ENCODE measurements at places on chromosomes 11 and 22.
A peak's percentile ranks its signal among the peaks of the same experiment; 100 is the strongest.

DNA sequence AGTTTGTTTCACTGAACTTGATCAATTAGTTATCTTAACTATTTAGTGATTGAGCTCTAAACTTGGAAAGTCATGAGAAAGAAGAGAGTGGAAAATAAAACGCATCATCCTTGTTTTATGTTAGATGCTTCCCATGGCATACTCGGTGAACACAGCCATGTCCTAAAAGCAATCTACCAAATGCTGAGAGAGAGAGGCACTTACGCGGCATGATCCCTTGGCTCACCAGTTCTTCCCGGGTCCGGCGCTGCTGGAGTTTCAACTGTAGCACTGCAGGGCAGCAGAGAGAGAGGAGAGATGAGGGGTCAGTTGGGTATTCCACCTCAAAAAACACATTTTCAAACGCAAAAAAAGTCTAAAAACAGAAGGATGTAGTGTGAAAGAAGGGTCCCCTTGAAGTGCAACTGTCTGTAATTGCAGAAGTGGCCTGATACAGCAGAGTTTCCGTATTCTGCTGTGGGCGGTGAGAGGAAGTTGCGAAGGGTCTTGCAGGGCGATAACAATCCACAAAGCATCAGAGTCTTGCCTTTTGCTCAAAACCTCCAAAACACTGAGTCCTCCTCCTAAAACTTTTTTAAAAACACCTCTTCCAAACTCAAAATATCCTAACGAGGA lies 92.7 kb downstream of the SGSM3 start:
- DNase-seq: no peak

- DNase-seq: no peak
These were observed 745 bp upstream of the FAM118A start for GRCh38 chr22:45308957-45309421.

DNA sequence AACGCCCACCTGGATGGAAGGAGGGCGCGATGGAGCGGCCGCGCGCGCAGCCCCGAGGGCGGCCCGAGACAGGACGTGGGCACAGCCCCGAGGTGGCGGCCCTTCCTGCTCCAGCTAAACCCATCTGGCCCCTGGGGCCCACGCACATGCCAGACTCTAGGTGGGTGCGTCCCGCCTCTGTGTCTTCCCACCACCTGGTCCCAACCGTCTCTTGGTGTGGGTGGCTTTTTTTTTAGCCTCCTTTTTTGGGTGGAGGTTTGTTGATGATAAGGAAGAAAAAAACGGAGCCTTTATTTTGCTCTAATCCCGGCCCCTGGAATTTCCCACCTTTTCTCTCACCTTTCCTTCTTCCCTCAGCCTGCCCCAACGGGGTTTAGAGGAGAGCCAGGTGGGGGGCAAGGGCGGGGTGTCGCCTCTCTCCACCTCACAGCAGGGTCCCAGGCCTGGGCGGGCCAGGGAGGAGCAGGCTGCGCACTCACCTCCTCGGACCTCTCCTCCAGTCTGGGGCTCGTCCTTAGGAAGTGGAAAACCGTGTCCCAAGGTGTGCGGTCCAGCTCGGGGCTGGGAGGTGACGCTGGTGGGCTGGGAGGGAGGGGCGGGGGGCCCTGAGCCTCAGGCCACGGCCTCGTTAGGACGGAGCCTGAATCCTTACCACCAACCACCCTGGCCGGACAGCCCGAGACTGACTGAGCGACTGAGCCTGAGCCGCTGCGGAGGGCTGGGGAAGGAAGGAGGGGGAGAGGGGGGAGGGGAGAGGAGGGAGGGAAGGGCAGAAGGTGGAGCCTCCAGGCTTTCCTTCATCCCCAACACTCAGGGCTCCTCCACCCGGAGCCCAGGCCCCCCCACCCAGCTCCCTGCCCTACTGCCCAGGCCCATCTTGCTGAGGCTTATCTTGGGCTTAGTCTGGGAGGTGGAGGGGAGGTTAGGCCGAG lies at the start of gene SOX10:
Gene SOX10, minus strand, starts transcription at position 696 of the 932 bp plus-strand sequence. CDS start 771 bp downstream, outside the sequence.
- no peak for DNase-seq

GRCh38 chr11:64071849-64072248 lies 36.1 kb downstream of the FLRT1 start:
- no peak for DNase-seq

- DNase-seq: peak; percentile 72
These were observed 2.6 kb upstream of the LTBP3 start for GRCh38 chr11:65560555-65561418.

GRCh38 chr11:75593286-75593915 lies 31.3 kb downstream of the SERPINH1 start:
- no peak for DNase-seq

DNA sequence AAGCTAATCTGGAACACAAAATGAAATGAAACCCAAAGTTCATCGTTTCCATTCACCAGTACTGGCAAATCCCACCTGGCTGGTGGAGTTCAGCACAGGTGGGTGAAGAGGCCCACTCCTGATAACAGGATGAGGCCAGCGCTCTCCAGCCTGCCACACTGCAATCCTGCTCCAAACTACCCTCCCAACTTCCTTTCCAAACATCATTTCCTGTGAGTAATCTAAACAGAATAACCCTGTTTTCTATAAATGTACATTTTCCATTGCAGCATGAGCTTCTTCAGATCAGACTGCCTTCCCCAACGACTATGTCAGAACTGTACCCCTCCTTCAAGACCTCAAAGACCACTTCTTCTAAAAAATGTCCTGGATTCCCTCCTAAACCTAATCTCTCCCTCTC lies 15.9 kb upstream of the NFRKB start:
- no peak for DNase-seq

DNA sequence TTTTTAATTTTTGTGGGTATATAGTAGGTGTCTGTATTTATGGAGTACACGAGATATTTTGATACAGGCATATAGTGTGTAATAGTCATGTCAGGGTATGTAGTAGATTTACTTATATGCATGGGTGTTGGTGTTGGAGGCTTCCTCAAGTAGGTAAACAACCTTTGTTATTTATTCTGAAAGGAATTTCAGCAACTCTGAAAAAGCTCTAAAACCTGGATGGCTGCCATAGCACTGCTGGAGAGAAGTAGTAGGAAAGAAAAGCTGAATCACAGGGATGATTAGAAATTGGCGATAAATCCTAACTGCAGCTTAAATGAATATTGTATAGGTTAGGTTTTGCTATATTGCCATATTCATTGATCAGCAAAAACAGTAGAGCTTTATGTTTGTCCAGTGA lies 44.4 kb upstream of the ST14 start:
- no peak for DNase-seq

DNA sequence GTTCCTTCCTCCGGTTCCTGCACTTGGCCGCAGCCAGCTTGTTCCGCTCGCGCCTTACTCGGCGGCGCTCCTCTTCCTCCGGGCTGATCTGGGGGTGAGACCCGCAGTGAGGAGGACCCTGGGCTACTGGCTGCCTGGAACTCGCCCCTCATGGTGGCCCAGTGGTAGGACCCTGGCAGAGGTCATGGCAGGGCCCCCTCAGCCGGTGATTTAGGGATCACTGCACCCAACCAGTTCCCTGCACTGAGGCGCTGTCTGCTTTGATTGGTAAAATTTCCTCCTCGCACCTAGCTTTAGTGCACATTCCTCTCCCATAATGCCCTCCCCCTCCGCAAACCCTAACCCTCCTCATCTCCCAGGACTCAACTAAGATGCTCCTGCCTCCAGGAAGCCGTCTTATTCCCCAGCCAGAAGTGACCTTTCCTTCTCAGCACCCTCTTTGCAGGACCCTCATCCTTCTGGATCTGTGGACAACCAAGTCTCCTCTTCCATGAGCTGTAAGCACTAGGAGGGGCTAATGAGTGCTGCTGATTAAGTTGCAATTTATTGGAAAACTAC lies 3.6 kb downstream of the CCDC85B start:
- no peak for DNase-seq

GRCh38 chr11:2276280-2277007 lies 6.1 kb upstream of the ASCL2 start:
- DNase-seq: no peak

- no peak for DNase-seq
These were observed 12.1 kb downstream of the SPON1 start for GRCh38 chr11:13974631-13975030.

DNA sequence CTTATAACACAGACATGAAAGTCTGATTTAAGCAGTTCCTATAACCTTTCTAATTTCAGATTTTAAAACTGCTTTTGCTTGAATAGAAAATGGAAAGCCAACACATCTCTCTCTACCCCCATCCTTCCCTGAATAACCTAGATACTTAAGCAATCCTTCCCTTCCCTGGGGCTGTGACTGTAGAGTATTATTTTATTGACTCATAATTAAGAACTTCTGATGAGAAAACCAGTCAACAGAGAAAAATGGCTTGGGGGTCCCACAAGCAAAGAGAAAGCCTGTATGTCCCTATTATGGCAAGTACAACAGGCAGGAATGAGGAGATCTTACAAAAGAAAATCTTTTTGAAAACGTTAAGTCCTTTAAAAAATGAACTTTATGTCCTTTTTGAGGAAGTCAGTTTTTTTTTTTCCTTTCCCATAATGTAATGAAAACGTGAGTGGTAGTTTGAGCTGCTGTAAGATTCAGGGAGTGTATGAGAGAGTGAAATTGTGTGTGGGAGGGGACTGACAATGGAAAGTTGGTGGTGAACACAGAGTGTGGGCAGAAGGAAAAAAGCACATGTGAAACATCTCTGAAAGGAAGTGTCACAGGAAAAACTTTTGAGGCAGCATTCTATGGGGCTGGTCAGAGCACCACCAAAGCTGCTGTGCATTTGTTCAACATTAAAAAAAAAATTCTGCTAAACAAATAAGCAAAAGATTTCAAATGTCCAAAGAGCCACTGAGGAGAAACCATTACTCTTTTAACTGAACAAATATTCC lies 154.6 kb downstream of the MAML2 start:
- DNase-seq: no peak

DNA sequence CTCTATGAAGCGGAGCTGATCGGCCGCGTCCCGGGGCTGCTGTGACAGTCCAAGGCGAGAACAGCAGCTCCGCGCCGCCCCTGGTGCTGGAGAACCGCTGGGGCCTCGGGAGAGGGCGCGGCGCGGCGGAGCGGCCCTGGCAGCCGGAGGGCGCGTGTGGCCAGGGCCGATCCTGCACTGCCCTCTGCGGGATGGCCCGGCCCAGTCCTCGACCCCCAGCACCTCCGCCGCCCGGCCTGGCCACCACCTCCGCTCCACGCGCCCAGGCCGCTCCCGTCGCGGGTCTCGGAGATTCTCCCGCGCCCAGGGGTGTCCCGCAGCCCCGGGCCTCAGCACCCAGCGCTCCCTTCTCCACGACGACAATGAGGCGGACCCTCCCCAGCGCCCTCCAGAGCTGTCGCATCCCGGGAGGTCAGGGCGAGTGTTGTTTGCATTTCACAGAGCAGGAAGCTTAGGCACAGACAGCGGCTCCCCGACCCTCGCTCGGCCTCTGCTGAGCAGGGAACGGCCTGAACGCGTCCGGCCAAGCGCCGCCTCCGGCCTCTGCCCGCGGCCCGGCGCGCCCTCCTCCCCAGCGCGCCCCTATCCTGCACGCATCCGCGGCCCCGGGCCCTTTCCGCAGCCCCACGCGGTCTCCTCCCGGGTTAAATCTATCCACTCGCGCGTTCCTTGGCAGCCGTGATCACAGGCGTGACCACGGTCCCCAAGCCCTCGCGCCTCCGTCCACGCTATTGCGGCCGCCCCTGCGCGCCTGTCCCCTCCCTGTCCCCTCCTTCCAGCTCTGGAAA lies 109.7 kb downstream of the WNT7B start:
- no peak for DNase-seq

DNA sequence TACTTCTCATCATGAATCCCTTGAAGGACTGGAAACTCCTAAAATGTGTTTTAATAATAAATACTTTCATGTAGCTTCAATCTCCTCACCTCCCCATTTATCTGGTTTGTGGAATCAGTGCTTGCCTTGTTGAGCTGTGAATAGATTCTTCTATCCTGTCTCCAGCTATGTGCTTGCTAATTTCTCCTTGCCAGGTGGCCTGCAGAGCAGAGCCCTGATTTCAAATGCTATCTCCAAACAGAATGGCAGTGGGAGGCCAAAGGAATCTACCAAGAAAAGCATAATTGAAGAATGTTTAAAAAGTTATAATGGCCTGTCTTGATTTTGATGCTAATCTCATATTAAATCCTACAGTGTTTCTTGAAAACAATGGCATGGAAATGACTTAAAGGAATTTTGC lies 309.3 kb upstream of the CHORDC1 start:
- no peak for DNase-seq

DNA sequence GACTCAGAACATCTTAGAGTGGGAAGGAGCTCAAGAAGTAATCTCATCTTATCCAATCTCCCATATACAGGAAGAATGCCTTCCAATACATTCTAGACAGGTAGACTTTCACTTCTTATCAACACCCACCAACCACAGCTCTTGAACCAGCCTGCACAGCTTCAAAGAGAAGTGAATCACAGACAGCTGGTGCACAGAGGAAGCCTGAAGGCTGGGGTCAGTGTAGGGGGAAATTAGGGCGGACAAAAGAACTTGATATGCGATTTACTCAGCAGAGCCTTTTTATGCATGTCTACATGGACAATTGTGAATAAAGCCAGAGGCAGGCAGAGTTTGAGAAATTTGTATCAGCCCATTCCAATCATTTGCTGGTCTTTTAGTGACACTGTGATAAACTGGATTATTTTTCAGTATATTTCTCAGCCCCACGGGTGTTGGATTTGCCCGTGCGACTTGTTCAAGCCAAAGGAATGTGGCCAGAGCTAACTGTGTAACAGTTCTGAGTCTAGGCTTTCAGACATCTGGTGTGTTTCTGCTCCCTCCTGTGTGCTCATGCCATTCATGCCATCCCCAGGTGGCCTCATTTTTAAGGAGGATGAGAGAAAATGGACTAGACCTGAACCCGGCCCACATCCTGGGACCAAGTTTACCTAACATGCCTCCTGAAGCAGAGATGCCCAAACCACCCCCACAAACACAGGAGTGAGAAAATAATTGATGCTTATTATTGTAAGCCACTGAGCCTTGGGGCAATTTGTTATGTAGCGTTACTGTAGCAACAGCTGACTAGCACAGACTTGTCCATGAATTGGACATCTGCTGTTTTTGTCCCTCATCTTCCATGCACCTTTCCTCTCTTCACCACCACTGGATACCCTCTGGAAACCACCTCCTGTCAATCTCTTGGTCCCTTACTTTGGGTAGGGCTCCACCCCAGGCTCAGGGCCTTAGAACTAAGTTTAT lies 137.5 kb upstream of the HSD17B12 start:
- DNase-seq: no peak

DNA sequence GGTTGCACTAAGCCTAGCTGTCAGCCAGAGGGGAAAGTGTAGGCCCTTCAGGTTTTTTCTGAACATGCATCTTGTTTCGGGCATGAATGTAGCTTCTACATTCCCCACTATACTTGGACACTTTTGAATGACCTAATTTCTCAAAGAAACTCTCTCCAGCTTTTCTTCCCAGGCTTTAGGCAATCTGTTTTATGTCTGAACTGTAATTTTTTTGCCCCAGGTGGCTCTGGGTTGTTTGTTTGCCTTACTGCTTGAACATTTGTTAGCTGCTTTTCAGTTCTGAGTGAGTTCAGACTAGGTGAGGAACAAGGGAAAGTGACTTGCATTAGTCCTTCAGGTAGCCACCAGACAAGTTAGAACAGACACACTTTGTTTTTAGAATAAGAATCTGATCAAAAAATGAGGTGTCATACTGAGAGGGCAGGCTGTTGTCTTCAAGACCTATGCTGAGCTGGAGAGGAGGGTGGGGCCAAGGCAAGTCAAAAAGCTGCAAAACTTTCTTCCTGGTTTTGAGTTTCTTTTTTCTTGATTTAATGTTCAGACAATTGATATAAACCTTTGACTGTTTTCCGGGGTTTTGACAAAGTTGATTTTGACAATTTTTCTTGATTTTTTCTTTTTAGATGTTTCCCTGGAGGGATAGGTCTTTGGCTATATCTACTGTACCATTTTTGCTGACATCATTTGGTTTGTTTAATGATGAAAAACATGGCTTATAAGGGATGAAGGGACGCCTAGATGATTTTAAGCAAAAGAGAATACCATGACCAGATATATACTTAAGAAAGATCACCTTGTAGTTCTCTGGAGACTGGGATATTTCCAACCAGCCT lies 182.8 kb downstream of the WNT11 start:
- DNase-seq: no peak
